ENCODE measurements at places on chromosomes 2 and 18. TPM values are rescaled to one million over a fixed set of nuclear protein-coding genes. Genes with fewer than 3 reads are reported as not detected.

DNA sequence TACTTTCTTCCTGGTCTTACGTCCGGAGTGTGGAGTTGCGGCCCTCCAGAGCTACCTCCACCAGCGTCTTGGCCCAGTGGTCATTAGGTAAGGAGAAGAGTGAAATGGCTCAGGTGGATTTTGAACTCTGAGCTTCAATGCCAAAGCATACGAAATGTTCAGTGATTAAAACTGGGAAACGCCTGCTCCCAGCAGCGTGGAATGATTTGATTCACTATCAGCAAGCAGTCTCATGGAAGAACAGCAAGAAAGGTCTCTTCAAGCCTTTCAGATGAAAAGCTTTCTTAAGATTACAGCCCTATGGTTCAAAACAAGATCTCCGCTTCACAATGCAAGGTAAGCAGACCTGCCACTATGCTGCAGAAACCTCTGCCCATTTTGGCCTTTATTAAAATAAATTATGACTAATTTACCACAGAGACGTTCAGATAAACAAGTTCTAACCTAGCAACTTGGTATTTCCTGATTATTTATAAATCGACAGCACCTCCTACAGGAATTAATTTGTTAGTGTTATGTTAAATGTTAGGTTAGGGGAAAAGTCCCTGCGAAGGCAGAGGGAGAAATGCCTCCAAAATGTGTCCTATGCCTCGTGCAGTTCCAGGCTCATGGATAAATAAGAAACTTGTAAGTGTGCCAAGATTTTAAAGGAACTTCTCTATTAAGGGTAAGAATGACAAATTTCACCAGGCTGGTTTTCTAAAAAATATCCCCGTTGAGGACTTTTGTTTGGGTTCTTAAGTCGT lies 10.1 kb downstream of the SP9 start:
- no peak for DNase-seq
- no peak overlapping the region for H3K4me3 ChIP-seq
- H3K27me3 ChIP-seq: peaks cover 52% of the 10 kb centered on the region
- no peak overlapping the region for H3K27ac ChIP-seq
- peaks cover 33% of the 10 kb centered on the region for H3K4me1 ChIP-seq

- no peak overlapping the region for H3K4me3 ChIP-seq
- H3K36me3 ChIP-seq: peaks cover 12% of the 10 kb centered on the region
- peak; percentile 54 for DNase-seq
- H3K27ac ChIP-seq: peak overlapping the region; percentile 6
These were observed 2.8 kb downstream of the ONECUT2 start for GRCh38 chr18:57437766-57438671.

CEP68 gene
- total RNA-seq: 5.9 TPM

DNA sequence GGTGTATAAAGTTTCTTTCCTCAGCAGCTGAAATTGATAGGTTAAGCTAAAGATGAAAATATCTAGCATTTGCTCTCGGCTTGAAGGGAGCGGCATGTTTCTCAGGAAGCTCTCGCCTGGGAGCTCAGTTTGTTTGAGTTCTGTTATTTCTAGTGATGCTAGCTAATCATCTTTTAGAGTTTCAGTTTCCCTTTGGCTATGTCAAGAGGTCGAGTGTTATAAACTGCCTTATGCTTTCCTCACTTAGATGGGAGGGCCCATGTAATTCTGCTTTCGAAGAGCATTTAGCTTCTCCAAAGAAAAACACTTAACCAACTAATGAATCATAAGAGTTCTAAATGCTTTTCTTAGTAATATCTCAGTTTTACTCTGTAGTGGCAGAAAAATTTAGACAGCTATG lies 33.6 kb downstream of the PLCL1 start:
- peak overlapping the region; percentile 76 for H3K27ac ChIP-seq
- H3K4me3 ChIP-seq: peak overlapping the region; percentile 31
- peaks cover 5% of the 10 kb centered on the region for H3K27me3 ChIP-seq
- DNase-seq: no peak
- H3K4me1 ChIP-seq: peaks cover 18% of the 10 kb centered on the region
- H3K36me3 ChIP-seq: peaks cover 3% of the 10 kb centered on the region

CSRNP3 gene
- not detected for total RNA-seq

DNA sequence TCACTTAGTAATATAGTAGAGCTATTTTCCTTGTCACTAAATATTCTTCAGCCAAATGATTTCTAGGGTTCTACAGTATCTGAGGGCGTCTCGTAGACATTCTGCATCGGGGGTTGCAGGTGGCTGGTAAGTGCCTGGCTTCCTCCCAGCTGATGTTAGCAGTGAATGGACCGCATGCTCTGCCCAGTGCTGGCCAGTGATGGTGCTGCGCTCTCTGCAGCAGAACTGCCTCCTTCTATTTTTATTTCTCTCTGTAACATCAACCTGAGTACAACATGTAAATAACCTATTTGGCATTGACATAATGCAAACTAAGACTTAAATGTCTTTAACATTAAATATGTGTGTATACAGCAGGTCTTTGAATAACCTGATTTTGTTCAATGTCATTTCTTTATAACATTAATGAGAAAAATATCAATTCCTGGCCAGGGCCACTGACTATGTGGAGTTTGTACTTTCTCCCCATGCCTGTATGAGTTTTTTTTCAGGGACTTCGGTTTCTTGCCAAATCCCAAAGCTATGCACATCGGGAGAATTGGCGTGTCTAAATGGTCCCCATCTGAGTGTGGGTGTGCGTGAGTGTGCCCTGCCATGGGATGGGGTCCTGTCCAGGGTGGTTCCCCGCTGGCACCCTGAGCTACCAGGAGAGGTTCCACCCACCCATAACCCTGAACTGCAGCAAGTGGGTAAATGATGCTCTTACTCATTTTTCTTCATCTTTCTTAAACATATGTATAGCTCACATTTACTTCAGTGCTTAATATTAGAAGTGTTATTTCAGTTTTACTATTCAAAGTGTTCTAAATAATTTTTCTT lies 278.2 kb upstream of the EPAS1 start:
- H3K27me3 ChIP-seq: no peaks in the 10 kb centered on the region
- H3K4me3 ChIP-seq: peak overlapping the region; percentile 13
- H3K27ac ChIP-seq: peak overlapping the region; percentile 68
- no peak for DNase-seq

DNA sequence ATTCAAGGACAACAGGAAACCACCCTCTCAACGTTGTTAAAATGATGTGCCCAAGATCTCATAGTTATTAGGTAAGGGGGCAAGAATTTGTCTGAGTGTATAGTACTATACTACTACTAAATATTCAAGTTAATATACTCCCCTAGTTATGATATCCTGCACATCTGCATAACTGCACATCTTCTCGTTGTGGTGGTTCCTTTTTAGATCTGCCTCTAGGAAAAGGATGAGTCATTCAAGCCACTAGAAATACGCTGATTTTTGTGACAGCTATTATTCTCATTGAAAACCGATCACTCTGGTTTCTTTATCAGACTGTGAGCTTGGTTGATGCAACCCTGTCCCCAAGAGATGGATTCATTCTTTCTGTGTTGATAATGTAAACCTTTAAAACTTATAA lies 1067.0 kb upstream of the FANCL start:
- no peaks in the 10 kb centered on the region for H3K4me1 ChIP-seq
- H3K4me3 ChIP-seq: no peak overlapping the region
- DNase-seq: no peak
- no peaks in the 10 kb centered on the region for H3K36me3 ChIP-seq

DNA sequence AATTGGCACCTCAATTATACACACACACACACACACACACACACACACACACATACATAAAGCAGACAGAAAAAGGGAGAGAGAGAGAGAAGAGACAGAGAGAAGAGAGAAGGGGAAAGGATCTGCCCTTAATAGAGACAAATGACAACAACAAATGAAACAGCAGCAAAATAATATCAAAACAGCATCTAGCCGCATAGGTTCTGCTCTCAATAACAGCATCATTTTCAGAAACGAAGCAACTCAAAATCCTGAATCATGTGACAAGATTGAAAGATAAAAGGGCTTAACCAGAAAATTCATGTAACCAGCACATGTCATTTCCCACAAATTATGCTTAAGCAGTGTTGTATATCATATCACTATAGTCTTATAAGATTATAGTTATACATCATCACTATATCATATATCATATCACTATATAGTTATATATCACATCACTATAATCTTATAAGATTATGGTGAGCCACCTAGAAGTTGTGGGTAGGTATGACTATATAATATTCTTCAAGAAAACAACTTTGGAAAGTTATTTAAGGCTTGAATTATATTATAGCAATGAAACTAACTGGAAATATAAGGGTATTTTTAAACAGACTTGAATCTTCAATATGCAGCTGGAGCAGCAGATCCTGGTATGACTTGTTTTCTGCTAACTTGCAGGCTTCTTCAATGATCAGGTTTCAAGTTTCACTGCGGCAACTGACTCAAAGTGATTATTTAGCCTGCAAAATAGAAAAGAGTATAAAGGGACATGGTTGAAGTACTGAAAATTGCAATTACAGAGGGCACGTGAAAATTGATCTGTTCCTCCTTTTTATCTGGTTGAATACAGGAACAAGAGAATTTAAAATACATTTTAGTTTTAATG lies 16.1 kb upstream of the VPS54 start:
- peak overlapping the region; percentile 62 for H3K4me3 ChIP-seq

RFX8 gene
- 1.0 TPM for total RNA-seq

ALPP gene
- not detected for total RNA-seq

LAMA1 gene
- not detected for total RNA-seq

DNA sequence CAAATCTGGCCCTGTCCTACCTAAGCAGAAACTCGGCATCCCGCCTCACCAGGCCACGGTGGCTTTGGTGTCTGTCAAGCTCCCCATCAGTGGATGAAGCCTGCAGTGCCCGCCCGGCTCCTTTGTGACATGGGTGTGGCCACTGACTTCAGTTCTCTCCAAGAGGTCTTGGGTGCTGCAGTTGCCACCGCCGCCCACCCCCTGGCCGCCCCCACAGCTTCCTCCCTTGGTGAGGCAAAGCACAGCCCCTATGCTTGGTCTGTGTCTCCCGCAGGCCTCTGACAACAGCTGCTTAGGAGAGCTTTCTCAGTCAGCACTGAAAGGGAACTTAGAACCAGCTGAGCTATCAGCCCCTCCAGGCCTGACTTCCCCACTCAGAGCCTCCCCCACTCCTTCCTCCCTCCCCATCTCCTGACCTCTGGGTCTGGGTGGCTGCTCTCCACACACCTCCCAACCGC lies 22.9 kb upstream of the GPR55 start:
- H3K36me3 ChIP-seq: peaks cover 26% of the 10 kb centered on the region
- DNase-seq: peak; percentile 81
- H3K4me1 ChIP-seq: peaks cover 84% of the 10 kb centered on the region
- H3K4me3 ChIP-seq: peak overlapping the region; percentile 79
- H3K27me3 ChIP-seq: peaks cover 31% of the 10 kb centered on the region

DNA sequence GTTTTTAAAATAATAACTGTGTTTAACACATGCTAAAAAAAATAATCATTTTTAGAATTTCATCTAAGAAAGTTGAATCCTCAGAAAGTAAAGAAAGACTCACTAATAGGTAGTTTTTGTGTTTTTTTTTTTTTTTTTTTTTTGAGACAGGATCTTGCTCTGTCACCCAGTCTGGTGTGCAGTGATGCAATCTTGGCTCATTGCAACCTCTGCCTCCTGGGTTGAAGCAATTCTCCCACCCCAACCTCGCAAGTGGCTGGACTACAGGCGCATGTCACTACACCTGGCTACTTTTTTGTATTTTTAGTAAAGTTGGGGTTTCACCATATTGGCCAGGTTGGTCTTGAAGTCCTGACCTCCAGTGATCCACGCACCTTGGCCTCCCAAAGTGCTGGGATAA lies 7.1 kb downstream of the CKAP2L start:
- no peaks in the 10 kb centered on the region for H3K27me3 ChIP-seq
- no peak overlapping the region for H3K27ac ChIP-seq
- no peak for DNase-seq
- H3K36me3 ChIP-seq: peaks cover 82% of the 10 kb centered on the region
- H3K4me3 ChIP-seq: no peak overlapping the region

DNA sequence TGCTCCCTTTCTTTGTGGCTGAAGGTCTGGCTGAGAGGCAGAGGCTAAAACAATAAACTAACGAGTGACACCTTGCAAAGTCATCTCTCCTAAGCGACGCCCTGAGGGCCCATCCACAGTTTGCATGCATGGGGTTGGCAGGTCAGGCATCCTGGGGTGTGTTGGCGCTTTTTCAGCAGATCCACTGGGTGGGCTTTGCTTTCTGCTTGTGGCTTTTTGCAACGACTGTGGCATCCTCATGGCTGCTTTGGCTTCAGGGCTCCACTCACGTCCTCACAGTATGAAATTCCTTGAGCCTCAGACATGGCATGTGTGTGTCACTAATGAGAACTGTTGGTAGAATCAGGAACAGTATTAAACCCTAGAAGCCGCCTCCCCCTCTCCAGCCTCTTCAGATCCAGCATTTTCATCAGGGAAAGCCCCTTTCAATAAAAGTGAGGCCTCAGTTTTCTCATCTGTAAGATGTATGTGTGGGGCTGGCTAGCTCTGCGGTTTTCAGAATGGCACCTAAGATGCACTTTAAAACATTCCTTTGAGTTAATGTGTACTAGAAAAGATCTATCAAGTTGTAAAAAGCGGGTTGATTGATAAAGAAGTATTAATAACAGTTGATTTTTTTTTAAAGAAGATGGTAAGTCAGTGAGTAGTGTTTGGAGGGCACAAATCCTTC lies 72.5 kb downstream of the SH3BP4 start:
- no peak overlapping the region for H3K4me3 ChIP-seq
- H3K27me3 ChIP-seq: no peaks in the 10 kb centered on the region
- H3K36me3 ChIP-seq: no peaks in the 10 kb centered on the region
- no peaks in the 10 kb centered on the region for H3K4me1 ChIP-seq
- H3K27ac ChIP-seq: no peak overlapping the region

GRCh38 chr2:111919365-111919764 lies 21.0 kb downstream of the MERTK start:
- no peaks in the 10 kb centered on the region for H3K36me3 ChIP-seq
- no peak overlapping the region for H3K4me3 ChIP-seq
- H3K27ac ChIP-seq: no peak overlapping the region
- DNase-seq: no peak
- H3K27me3 ChIP-seq: peaks cover 22% of the 10 kb centered on the region

DNA sequence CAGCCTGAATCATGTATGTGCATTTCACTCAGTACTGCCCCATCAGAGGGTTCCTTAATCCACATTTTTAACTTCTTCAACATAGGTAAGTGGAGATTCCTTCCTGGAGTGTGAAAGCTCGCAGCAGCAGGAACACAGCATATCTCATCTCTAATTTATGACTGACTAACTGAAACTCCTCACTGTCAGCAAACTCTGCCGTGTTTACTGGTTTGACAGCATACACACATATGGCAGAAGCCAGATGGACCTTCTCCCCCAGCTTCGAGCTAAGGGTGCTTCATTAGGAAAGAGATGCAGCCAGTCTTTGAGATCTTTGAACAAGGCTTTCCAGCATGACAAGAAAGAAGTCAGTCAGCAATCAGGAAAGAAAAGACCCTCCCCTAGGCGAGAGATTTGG lies 200.3 kb upstream of the ACVR2A start:
- H3K27me3 ChIP-seq: peaks cover 3% of the 10 kb centered on the region
- DNase-seq: no peak
- no peaks in the 10 kb centered on the region for H3K4me1 ChIP-seq
- no peak overlapping the region for H3K4me3 ChIP-seq
- no peak overlapping the region for H3K27ac ChIP-seq

GRCh38 chr2:55087936-55088335 lies 37.7 kb upstream of the RTN4 start:
- H3K4me3 ChIP-seq: no peak overlapping the region
- H3K27me3 ChIP-seq: no peaks in the 10 kb centered on the region
- no peak overlapping the region for H3K27ac ChIP-seq
- no peak for DNase-seq

FAM124B gene
- total RNA-seq: 0.23 TPM
